CD4-positive, alpha-beta T cell treated with Interleukin-4 for 1 hour (primary cell): ENCODE measurements at places on chromosomes 3 and 15.

- no peak for DNase-seq
Observed at GRCh38 chr3:82927309-82928253, 1166.1 kb upstream of the GBE1 start.

GRCh38 chr15:20348900-20349773 is 192.5 kb downstream of the GOLGA6L6 start:
- no peak for DNase-seq

GRCh38 chr15:52737720-52738119 is 52.4 kb downstream of the ONECUT1 start:
- DNase-seq: no peak

GRCh38 chr3:194001-194400 is 2.6 kb upstream of the CHL1 start:
- no peak for DNase-seq

- DNase-seq: no peak
Observed at GRCh38 chr15:36183201-36183600, 396.2 kb upstream of the CDIN1 start.

GRCh38 chr15:23629234-23629805 is 18.3 kb downstream of the MAGEL2 start:
- no peak for DNase-seq

GRCh38 chr15:70866982-70867641 is 13.2 kb upstream of the LARP6 start:
- no peak for DNase-seq

GRCh38 chr15:34188711-34189110 is 21.2 kb downstream of the KATNBL1 start:
- no peak for DNase-seq
